ENCODE measurements at places on chromosomes 1 and 21.

DNA sequence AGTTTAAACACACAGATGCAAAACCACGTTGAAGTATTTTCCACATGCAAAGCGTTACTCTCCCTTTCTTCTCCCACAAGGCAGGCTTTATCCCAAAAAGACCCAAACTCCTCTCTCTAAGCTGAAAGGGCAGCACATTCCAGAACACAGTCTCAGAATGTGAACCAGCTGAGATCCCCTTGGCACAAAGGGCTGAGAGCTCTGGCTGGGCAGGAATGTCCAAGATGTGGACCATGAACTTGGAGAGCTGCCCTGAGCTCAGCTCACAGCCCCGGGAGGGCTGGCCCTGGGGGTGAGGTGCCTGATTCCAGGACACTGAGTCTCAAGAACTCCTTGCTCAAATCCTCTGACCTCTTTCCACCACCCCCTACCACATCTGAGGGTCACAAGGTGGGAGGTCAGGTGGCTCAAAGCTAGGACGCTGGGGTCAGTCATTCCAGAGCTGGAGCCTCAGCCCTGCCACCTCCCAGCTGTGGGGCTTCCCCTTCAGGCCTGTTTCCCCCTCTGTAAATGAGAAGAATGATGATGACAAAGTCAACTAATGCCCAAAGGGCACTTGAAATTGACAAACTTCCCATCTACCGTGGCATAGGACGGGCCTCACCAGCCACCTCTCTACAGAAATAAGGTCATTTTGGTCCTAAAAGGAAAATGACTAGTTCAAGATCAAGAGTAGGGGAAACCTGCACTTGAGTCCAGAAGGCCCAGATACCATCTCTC lies 11.5 kb downstream of the ALDH4A1 start:
- DNase-seq = no peak

DNA sequence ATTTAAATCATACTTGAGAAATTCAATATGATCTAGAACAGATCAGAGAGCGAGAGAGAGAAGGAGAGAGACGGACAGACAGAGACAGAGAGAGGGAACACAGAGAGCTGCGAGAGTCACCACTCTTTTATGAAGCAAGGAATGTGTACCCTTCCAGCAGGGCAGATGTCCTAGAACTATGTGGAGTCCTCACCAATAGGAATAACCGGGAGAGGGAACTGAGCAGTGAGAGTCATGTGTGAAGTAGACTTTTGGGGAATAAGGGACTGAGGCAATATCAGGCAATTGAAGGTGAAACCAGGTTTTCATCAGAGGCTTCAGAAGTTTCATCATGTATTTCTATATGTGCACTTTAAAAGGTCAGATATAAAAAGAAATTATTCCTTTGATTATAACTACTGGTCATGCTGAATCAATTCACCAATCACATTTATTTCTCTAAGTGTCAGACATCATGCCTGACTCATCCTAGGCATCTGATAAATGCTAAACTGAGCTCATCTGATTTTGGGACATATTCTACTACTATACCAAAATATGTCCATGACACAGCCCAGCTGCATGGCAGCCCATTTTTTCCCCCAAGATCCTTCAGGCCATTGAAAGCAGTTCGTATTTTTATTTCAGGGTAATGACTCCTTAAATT lies 22.4 kb downstream of the VTCN1 start:
- no peak for DNase-seq

DNA sequence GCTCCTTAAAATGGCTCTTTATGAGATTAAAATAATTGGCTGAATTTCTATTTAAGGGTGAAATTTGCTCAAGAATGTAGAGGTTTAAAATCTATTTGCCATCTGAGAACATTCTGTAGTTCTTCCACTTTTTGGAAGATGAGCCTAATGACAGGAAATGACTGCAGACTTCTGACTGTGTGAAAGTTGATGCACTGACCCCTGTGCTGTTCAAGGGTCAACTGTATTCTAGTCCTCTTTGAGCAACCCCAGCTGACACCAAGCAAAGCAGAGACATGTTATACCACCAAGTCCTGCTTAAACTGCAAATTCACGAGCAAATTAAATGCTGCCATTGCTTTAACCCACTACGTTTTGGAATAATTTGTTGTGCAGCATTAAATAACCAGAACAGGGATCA lies 26.6 kb downstream of the DDAH1 start:
- DNase-seq = no peak

DNA sequence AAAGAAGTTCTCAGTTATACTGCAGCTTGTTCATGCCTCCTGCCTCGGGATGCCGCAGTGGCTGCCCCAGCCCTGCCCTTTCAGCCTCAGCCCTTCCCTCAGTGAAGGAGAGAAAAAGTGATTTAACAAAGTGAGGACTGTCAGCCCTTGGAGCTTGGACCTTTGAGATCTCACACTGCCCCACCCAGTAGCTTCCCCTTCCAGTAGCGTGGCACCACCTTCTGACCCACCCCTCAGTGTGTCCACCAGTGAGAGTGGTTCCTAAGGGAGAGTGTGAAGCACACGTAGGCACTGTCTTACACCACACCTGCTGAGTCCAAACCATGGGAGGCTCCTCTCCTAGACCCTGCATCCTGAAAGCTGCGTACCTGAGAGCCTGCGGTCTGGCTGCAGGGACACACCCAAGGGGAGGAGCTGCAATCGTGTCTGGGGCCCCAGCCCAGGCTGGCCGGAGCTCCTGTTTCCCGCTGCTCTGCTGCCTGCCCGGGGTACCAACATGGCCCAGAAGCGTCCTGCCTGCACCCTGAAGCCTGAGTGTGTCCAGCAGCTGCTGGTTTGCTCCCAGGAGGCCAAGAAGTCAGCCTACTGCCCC lies at the start of gene CDA:
Gene CDA (plus strand): TSS at position 464 of the 592 bp plus-strand sequence. CDS start 33 bp downstream, at position 497.
- no peak for DNase-seq

DNA sequence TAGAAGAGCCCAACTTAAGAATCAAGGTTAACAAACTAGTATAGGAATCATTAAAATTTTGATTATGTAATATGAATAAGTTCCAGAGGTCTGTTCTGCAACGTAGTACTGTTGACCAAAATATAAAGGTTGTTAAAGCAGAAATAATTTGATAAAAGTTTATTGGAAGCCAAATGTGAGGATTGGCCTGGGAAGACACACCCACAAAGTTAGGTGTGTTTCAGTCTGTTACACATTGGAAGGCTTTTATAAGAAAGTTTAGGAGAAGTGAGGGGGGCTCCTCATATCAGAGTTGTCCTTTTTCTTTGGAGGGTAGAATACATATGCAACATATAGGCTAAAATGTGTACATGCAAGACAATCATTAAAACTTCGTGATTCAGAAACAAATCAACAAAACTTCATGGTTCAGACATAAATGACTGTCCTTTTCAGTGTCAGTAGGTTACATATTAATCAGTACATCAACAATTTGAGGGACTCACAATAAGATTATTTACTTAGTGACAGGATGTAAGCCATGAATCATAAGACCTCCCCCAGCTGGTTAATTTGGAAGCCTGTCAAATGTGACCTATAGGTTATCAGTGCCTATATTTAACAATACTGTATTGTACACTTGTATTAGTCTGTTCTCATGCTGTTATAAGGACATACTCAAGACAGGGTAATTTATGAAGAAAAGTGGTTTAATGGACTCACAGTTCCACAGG lies 245.0 kb upstream of the B3GALT2 start:
- no peak for DNase-seq

DNA sequence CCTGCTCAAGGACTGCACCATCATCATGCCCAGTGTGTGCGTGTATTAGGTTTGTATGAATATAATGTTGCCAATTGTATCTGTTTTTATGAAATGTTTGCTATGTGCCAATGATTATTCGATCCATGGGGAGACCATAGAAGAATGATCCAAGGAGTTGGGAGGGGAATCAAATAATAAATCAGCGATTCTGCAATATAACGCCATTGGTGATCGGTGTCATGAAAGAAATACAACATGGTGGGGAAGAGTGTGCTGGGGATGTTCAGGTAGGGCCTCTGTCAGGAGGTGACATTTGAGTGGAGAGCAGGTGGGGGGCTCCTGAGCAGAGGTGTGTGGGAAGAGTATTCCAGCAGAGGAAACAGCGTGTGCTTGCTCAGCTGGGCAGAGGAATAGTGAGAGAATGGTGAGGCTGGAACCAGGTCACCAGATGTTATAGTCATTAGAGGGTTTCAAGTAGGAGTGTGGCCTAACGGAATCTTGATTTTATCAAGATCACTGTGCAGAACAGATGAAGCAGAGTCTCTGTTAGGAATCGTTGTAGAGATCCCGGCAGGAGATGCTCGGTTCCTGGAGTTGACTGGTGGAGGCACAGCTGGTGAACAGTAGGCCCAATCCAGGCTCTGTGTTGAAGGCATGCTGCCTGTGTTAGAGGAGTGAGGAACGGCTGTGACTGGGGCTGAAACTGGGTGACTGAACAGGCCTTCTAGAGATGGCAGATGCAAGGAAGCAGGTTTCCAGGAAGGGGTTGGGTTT lies 2.9 kb upstream of the ZNF496 start:
- DNase-seq = no peak

DNA sequence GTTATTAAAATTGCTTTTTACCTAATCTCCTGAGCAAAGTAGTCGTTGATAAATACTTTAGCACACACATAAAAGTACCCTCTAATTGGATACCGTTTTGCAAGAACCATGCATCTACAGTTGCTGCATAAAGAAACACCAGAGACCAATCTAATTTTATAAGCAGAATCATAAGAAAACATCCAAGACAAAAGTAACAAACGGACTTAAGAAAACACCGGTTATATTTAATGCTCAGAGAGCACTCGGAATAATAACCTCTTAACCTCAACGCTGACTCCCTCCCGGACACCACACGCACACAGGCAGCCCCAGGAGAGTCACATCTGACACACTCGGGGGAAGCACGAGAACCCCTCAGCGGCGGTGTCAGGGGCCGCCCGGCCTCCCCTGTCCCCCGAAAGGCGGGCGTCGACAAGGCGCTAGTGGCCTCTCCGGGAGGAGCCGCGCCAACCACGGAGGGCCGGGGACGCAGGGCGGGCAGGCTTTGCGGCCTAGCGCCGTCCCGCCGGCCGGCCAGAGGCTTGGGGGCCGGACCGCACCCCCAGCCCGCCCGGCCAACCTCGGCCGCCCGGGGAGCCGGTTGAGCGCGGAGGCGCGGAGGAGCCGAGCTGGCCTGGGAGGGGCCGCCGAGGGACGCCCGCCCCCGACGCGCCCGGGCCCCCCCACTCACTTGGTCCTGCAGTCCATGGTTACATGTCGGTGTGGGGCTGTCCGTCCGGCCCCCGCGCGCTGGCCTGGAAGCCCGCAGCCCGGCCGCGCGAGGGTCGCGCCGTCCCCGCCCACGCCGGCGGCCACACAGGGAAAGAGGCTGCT lies 606 bp downstream of the DENND1B start:
- peak; percentile 54 for DNase-seq

DNA sequence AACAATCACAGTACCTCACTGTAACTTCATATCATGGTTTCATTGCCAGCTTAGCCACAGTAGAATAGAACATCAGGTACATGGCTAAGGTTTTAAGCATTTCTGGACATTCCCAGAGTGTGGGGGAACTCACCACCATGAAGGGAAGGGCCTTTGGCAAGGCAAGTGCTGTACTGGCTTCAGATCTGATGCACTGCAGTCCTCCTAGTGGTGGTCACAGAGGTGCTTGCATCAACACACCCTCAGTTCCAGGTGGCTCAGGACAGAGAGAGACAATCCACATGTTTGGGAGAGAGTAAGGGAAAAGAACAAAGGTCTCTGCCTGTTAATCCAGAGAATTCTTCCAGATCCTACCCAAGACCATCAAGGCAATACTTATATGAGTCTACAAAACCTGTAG lies 528.4 kb upstream of the RGS18 start:
- no peak for DNase-seq

- DNase-seq = peak; percentile 30
These were observed 295.4 kb downstream of the AKT3 start for GRCh38 chr1:243554686-243555085.

DNA sequence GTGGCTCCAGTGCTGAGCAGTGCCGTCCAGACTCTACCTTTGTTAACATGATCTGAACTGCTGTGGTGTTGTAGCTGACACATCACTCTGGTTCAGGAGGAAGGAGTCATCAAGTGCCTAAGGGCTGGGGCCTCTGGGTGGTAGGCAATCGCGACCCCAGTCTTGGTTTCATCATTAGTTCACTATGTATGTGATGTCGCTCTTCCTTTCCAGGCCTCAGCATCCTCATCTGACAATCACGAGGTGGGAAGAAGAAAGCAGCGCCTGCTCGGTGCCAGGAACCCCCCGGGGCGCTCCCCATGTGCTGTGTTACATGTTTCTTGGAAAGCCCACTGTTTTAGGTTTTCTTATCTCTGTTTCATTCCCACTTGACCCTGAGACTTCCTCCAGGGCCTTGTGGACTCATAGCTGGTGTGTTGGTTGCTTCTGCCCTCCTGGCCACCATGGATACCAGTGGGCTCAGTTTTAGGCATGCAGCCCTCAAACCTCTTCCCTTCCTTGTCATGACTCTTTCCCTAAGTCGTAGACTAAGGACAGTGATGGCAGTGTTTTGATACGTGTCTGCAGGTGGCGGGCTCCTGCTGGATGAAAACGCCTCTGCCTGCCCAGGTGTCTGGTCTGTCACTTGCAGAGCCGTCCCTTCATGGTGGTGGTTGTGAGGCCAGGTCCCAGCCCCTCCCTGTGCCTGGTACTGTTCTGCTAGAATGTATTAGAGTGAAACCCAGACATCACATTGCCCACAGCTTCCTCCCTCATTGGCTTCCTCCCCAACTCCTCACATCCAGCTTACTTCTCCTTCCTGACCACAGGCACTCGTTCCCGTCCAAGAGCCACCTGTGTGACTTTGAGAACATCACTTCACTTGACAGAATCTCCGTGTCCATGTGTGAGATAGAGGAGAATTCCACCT lies 17.2 kb upstream of the FOXO6 start:
- no peak for DNase-seq

- no peak for DNase-seq
These were observed 15.5 kb upstream of the SERINC2 start for GRCh38 chr1:31397360-31398095.

DNA sequence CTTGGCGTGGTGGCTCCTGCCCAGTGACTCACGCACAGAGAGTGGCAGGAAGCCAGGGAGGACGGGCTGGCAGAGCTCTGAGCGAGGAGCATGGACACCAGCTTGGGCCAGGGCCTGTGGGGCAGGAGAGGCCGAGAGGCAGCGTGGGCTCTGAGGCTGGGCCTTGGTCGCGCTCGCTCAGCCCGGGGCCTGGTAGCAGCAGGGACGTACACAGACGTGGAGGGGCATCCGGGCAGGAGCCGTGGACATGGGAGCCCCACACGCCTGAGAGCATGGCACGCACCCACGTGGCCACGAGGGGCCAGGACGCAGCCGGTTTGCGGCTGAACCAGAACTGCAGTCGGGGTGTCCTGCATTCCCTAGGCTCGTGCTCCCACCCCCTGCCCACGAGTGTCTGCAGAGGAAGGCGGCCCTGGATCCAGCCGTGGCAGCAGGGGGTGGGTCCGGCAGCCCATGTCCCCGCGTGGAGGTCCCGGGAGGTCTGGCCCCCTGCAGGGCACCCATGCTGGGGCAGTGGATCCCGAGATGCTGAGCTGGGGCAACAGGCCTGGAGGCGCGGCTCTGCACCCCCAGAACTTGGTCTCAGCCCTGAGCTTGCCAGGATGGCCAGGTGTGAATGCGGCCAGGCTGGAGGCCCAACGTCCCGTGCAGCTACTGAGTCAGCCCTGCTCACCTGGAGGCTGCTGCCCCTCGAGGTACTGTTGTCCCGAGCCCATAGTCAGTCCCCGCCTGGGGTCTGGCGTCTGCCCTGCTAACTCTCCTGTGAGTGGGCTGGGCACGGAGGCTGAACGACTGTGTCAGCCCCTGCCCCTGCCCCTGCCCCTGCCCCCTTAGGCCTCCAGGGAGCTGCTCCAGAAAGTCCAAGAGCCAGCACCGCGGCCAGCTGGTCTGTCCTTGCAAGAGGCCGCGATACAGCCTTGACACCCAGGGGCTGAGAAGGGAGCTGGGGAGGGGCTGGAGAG lies 61.6 kb downstream of the SLX9 start:
- DNase-seq = no peak

- no peak for DNase-seq
These were observed 5.9 kb downstream of the IQGAP3 start for GRCh38 chr1:156566436-156566835.

Measured in NCI-H2081 (cell line).